Nucleus accumbens (tissue), 56 donors: ENCODE measurements at places on chromosomes 16 and 17.

DNA sequence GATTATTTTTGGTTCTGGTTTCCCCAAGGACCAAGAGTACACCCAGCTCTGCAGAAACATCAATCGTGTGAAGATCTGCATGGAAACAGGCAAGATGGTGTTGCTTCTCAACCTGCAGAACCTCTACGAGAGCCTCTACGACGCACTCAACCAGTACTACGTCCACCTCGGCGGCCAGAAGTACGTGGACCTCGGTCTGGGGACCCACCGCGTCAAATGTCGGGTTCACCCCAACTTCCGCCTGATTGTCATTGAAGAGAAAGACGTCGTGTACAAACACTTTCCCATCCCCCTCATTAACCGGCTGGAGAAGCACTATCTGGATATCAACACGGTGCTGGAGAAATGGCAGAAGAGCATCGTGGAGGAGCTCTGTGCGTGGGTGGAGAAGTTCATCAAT is 67.4 kb upstream of the ENDOV start:
- no peak for DNase-seq

DNA sequence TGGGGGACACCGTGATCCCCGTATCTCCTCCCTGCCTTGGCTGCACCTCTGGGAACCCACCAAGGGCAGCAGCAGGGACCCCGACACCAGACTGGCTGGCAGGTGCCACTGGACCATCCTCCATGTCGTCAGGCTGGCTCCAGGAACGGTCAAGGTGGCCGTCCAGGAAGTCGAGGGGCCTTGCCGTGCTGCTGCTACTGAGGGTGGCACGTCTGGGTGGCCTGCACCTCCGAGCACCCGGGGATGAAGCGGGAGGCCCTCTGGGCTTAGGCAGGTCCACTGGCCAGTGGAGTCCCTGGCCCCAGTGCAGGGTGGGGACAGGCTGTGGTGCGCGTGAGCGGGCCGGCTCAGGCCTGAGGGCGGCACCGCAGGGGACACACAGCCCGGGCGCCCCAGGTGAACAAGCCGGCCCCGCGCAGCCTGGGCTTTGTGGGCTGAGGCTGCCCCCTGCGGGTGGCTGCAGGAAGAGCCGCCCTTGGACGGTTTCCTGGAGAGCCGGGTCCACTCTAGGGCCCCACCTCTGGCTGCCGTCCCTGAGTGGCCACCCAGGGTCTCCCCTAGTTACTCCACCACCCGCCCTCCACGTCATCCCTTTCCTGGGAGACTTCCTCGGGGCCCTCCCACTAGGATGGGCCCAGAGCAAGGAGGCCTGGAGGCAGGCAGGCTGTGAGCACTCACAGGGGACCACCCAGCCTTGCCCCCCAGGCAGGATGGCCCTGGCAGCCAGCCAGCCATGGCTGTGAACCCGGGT is 42.8 kb upstream of the ZC3H18 start:
- DNase-seq, result peak; percentile 17

DNA sequence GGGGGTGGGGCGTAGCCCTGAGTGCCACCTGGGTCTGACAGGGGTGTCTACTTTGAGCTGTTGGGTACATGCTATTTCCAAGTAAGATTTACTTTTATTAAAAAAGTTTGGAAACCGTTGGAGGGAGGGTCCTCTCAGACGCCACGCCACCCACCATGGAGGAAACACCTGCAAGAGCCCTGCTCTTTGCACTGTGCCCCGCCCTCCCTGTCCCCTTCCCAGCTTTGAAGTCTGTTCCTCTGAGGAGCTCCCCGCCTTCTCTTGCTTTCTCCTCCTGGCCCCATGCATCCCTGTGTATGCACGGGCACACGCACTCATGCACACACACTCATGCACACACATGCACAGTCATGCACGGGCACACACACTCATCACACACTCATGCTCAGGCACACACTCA is 15.5 kb downstream of the ADGRG1 start:
- DNase-seq, result no peak

GRCh38 chr16:74990832-74991231 is 5.9 kb upstream of the WDR59 start:
- DNase-seq, result no peak

- DNase-seq, result no peak
These were observed 252.3 kb upstream of the CA10 start for GRCh38 chr17:52410781-52411180.

DNA sequence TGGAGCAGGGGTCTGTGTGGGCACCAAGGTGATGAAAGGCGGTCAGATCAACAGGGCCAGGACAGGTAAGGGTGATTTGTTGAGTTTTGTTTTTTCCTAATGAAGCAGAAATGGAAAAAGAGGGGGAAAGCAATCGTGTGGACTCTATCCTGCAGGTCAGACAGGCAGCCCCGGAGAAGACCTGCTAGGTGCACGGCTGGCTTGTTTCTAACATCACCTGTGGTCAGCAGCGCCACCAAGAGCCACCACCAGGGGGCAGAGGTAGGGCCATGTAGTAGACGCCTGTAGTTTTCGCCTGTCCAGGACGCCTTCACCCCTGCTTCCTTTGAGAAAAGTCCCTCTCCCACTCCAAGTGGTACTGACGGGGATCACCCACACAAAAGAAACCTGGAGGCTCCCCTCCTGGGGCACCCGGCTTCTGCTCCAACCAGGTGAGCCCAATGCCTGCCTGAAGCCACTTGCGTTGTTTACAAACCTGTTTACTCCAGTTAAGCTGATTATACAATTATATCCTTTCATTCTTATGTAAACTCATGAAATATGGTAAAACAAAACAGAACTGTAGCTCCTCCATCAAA is 54.2 kb upstream of the SEC14L1 start:
- DNase-seq, result peak; percentile 11

GRCh38 chr16:48870141-48870540 is 260.2 kb upstream of the N4BP1 start:
- no peak for DNase-seq

GRCh38 chr16:58026139-58026704 is 668 bp downstream of the MMP15 start:
- DNase-seq, result no peak

DNA sequence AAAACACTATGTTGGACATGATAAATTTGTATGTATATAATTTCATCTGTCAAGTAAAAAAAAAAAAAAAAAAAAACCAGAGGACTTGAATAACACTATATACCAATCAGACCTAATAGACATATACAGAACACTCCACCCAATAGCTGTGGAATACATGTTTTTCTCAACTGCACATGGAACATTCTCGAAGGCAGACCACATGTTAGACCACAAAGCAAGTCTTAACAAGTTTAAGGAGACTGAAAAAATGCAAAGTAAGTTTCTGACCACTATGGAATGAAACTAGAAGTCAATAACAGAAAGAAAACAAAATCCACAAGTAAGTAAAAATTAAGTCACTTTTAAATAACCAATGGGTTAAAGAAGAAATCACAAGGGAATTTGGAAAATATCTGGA is 8.4 kb upstream of the CNTNAP4 start:
- DNase-seq, result no peak

GRCh38 chr17:31357839-31358394 is 33.6 kb upstream of the RAB11FIP4 start:
- no peak for DNase-seq

GRCh38 chr16:31385680-31386079 is 7.5 kb upstream of the ITGAD start:
- no peak for DNase-seq

DNA sequence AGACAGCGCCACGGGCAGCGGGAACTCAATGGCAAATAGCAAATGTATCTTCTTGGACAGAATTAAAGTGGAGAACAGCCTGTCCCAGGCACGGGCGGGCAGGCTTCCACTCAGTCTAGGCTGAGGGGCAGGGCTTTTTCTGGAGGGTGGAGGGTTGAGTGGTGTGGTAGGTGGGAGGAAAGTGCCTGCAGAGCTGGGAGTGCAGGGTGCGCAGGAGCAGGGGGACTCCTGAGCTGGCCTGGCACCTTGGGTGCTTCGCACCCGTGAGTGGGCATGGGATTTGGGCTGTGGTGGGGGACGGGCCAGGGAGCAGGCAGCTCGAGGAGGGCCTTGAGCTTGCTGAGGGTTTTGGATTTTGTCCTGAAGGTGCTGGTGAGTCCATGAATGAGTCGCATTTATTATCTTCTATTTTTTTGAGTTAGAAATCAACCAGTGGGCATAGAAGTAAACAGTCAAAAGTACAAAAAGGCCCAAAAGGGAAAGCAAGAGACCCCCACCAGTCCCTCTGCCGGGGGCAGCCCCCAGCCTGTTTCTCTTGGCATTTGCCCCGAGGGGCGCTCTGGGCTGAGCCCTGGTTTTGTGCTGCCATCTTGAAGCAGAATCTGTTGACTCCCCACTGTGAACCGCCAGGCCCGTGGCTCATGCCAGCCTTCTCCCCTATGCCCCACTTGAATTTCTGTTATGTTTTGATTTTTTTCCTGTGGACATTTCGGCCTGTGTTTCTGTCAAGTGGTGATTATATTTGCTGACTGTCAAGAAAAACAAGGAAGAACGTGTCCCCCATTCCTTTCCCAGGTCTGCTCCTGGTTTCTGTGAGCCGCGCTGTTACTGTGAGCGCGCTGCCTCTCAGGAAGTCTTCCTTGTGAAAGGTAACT is 8.2 kb downstream of the ADORA2B start:
- no peak for DNase-seq

GRCh38 chr17:38430316-38430715 is 2.1 kb downstream of the ARHGAP23 start:
- DNase-seq, result no peak

DNA sequence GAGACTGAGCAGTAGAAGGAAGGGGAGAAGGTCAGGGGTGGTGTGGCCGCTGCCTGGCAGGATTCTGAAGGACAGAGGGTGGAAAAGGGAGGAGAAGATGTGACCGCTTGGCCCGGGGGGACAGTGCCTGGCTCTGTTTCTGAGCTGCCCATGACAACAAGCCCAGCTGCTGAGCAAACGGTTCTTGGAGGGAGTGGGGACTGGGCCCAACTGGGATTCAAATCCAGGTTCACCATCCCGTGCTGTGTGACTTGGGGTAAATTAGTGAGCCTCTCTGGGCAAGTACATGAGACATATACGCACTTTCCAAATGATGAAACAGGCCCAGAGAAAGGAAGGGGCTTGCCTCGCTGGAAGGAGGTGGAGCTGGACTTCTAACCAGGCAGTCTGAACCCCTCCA is 23.3 kb downstream of the SEC14L5 start:
- peak; percentile 32 for DNase-seq

- DNase-seq, result peak; percentile 15
These were observed 486.5 kb downstream of the CDH13 start for GRCh38 chr16:83113317-83113716.

DNA sequence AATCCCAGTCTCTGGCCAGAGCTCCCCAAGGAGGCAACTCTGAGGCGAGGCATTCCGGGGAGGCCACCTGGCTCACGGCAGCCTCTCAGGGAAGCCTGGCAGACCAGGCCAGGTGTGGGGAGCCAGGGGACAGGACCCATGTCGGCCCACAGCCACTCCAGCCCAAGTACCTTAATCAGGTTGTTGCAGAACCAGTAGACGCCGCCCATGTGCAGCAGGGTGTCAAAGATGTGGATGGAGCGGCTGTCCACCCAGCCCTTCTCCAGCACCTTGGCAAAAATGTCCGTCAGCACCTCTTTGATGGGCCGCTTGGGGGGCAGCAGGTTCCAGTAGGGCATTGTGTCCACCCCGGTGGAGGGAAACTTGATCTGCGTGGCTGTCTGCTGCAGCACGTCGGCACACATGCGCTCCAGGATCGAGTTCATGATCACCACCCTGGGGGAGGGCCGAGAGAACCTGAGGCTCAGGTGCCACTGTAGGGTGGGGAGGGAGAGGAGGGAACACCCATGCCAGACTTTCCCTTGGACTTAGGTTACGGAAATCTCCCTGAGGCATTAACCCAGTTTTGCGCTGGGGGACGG is 7.8 kb downstream of the CSF3 start:
- no peak for DNase-seq

DNA sequence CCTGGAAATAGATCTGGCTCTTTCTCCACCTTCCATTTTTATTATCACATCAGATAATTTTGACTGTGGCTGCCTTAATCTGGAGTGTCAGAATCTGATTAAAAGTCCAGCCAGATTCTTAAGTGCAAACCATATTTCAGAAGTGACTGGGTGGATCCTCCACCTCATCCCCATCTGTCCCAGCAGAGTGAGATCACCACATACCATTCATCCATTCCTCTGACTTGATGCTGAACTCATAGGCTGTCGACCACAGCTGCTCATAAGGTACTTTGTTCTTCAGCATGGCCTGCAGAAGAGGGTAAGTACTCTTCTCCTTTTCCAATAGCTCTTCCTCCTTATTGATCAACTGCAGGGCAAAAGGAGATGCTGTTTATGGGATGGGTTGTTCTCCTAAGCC is 53.5 kb downstream of the DNAH3 start:
- DNase-seq, result no peak

DNA sequence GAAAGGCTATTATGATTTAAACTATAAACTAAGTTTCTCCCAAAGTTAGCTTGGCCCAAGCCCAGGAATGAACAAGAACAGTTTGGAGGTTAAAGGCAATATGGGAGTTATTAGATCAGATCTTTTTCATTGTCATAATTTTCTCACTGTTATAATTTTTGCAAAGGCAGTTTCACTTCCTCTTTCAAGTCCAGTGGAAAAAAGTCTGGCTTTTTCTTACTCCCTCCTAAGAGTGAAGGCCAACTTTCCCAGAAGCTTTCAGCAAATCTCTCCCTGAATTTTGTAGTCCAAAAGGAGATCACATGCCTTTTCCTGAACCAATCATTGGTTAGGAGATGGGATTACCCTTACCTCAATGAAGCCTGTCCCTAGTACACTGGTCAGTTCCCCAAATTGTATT is 9.1 kb upstream of the BLMH start:
- DNase-seq, result no peak

GRCh38 chr16:81720973-81721906 is 57.9 kb upstream of the PLCG2 start:
- no peak for DNase-seq

- no peak for DNase-seq
These were observed 44.9 kb upstream of the PIK3R6 start for GRCh38 chr17:8912084-8912981.

DNA sequence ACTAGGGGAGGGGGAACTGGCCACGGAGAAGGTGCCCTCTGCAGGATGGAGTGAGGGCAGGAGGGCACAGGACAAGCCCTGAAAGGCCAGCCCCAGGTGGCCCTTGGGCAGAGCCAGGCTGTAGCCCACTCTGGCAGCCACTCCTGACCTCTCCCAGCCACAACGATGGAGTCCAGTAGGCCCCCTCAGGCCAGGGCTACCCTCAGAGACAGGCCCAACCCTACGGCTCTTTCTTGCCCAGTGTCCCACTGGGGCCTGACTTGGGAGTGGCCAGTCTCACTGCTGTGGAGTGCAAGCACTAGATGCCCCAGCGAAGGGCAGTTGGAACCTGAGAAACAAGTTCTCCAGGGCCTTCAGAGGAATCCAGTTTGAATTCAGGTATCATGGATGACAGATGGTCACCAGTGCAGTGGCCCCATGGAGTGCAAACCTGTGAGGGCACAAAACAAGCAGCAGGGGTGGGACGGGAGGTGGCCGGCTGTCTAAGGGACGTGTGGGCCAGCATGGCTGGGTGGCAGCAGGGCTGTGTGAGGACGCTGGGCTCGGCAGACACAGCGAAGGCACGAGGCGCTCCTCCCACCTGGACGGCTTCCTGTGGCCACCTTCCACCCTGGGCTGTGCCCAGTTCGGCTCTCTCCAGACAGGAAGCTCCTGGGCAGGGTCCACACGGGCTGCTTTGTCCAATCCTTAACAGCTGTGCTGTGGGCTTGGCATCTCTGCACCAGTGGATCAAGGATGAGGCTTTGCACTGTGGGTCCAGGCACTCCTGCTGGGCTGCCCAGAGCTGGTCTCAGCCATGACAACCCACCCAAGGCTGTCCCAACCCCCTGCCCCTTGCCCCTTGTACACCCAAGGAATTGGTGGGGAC is 72.1 kb downstream of the AMFR start:
- no peak for DNase-seq

- peak; percentile 17 for DNase-seq
These were observed at the start of gene KLHL36 for GRCh38 chr16:84647828-84648594. KLHL36 (plus strand) TSS chr16:84648511; CDS start chr16:84650868, 2,357 bp downstream.

- no peak for DNase-seq
These were observed 113.1 kb downstream of the RAP1GAP2 start for GRCh38 chr17:2909175-2909845.
